Fibroblast of skin of scalp (primary cell): ENCODE measurements at places on chromosomes 3 and 15.

GRCh38 chr3:64122476-64122875 is 99.2 kb upstream of the PSMD6 start:
- no peak for DNase-seq

GRCh38 chr3:16130066-16130465 is 44.4 kb upstream of the GALNT15 start:
- DNase-seq = peak; percentile 98

DNA sequence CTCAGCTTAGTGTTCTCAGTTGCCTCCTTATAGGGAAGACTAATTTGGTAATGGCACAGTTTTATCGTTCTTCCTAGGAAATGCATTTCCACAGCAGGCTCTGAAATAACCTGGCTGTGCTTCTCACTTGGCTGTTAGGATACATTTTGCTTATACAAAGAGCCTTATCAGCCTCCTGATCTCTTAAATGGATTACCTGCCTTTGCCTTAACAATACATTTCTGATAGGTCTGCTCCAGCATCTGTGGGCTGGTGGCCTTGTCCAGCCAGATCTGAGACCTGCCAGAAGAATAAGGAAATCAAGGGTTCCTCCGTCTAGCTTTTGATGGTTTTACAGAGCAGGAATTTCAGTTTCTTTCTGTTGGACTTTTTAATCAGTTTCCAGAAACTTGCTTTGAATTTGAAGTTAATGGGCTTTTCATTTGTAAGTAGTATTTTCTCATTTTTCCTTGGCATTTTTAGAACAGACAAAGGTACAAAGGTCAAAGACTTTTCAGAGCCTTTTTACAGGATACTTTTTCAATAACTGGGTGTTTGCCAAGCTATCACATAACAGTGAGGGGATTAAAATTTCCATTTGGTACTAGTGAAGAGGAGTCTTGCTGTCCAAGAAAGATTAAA is 116.3 kb downstream of the AKAP13 start:
- no peak for DNase-seq

GRCh38 chr15:82995938-82996337 is 9.9 kb downstream of the RAMAC start:
- DNase-seq = no peak

DNA sequence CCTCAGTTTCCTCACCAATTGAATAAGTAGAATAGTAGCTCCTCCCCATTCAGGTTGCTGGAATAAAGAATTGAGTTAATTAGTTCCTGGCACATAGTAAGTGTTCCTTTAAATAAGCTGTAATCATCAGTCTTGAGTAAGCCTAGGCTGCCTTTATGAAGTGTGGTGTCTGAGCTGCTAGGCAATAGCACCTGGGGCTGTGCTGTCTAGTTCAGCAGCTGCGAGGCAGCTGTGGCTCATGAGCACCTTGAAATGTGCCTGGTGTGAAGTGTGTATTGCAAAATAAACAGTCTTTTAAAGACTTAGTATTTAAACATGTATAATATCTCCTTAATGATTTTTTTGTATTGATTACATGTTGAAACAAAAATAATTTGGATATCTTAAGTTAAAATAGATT is 77.6 kb downstream of the TOP2B start:
- no peak for DNase-seq

DNA sequence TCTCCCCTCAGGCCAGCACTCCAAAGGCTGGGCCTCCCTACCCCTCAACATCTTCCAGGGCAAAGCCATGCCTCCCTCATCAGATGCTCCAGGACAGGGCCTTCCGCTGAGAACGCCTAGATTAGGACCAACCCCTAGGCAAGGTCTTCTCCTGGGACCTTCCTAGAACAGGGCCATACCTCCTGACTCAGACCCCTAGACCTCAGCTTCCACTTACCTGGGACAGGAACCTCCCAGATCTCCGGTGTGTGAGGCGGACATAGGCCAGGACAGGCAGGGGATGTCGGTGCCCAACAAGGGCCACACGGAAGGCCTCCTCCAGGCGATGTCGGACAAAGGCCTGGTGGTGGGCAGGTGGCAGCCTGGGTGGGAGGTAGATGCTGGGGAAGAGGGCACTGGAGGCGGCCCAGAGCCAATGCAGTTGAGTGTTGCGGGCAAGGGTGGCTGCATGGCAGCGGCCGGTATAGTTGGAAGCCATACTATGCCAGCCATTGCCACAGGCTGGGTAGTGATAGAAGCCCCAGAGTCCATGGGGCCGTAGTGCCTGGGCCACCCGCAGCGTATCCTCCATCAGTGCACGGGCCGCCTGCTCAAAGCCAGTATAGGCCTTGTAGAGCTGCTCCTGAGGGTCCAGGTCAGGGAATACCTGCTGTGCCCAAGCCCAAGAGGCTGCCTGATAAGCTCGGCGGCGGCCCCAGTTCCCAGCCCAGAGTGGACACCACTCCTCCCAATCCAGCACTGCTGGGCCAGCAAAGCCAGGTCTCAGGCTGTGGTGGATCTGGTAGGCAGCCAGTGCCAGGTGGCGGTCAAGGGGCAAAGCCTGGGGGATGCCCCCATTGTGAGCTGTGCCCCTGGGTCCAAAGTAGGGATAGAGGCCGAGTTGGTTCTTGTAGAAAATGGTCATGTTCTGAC is 2.5 kb upstream of the IFRD2 start:
- DNase-seq = no peak

DNA sequence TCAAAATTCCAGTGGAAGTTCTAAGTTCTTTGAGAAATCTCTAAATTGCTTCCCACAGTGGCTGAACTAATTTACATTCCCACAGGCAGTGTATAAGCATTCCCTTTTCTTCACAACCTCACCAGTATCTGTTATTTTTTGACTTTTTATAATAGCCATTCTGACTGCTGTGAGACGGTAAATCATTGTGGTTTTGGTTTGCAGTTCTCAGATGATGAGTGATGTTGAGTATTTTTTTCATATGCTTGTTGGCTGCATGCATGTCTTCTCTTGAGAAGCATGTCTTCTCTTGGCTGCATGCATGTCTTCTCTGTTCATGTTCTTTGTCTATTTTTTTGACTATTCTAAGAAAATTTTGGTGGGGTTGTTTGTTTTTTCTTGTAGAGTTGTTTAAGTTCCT is 499.6 kb upstream of the CCDC54 start:
- DNase-seq = peak; percentile 72

- DNase-seq = no peak
These were observed 390.7 kb upstream of the RGMA start for GRCh38 chr15:93479715-93480114.

DNA sequence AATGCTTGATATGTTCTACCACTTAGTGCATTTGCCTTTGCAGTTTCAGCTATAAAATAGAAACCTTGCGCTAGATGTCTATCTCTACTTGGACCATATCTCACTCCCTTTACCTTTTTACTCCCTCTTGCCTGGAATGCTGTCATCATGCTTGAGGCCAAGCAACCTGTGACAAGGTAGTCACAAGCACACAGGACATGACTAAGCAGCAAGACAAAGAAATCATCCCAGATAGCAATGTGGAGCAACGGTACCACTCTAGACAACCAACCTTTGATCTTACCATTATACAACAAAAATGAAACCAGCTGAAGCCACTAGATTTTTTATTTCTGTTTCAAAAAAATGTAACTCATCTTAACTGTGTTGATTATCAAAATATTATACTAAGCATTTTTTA is 50.5 kb upstream of the SPSB4 start:
- DNase-seq = no peak

- no peak for DNase-seq
These were observed 90.7 kb downstream of the HHLA2 start for GRCh38 chr3:108387063-108387462.

DNA sequence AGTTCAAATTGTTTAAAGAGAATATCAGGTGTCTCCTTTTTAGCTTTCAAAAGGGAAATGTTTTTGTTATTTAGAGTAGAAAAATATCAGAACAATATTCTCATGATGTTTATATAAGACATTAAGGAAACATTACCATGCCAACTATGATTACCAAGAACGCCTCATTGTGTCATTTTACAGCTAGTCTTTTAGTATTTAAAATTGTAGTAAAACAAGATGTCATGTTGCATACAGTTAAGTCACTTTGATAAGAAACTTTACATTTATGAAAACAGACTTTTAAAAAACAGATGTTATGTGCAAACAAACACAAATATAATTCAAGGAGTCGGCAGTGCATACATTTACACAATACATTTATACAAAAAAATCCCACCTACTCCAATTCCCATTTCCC is 4.4 kb downstream of the PLSCR4 start:
- DNase-seq = no peak

GRCh38 chr3:67580430-67581000 is 73.9 kb downstream of the SUCLG2 start:
- DNase-seq = no peak

- peak; percentile 55 for DNase-seq
These were observed 33.2 kb downstream of the ARNT2 start for GRCh38 chr15:80437334-80437891.

DNA sequence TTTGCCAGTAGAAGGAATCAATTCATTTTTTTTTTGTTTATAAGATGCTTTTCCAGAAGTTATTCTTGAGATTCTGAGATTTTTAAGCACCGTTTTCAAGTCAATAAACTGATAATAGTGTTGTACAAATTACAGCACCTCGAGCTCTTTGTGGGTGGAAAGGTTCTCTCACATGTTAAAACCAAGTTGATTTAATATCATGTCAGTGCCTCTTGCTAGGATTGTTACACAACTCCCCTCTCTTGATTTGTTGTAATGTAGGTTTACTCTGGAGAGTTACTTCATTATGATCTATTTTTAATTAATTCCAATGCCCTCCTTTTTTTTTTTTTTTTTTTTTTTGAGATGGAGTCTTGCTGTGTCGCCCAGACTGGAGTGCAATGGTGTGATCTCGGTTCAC is 25.8 kb upstream of the UBXN7 start:
- DNase-seq = no peak

DNA sequence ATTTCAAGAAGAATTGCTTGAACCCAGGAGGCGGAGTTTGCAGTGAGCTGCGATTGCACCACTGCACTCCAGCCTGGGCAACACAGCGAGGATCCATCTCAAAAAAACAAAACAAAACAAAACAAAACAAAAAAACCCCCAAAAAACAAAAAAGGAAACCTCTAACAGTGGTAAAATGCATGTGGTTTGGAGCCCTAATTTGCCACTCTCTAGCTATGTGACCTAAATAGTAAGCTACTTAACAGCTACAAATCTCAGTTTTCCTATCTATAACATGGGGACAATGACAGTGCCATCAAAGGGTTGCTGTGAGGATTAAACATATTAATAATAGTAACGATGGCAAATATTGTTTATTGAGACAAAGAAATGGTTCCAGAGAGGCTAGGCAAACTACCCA is 119.4 kb upstream of the LMOD3 start:
- DNase-seq = no peak

GRCh38 chr3:31999907-32000439 is 18.4 kb downstream of the ZNF860 start:
- no peak for DNase-seq

DNA sequence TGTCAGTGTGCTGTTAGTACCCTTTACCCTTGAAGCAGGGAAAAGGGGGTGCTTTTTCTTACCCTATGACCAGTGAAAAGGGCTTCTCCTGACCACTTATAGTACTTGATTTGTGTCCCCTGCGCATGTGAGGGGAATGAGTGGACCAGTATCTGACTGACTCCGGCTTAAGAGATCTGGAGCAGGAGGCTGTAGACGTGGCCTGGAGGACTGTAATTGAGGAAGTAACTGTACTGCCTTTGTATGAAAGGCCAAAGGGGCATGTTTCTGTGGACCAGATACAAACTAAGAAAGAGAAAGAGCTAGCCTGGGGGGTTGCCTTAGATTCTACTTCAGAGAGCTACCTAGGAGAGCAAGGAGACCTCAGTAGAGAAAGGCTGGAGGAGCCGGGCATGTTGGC is 89.9 kb upstream of the TBL1XR1 start:
- no peak for DNase-seq

DNA sequence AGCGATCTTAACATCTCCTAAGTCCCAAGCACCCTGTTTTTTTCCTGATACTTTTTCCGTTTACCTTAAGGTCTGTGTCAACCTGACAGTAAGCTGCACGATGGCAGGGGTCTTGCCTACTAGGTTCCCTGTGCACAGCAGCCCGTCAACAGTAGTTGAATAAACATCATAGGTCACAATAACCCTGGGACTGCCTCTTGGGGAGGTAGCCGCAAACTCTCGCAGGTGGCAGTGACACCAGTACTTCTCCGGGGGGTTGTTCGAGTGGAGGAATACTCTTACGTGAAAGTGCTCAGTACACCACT is 365 bp upstream of the PDCD6IP start:
- DNase-seq = no peak

GRCh38 chr3:172542999-172543398 is 19.8 kb upstream of the TNFSF10 start:
- DNase-seq = no peak

DNA sequence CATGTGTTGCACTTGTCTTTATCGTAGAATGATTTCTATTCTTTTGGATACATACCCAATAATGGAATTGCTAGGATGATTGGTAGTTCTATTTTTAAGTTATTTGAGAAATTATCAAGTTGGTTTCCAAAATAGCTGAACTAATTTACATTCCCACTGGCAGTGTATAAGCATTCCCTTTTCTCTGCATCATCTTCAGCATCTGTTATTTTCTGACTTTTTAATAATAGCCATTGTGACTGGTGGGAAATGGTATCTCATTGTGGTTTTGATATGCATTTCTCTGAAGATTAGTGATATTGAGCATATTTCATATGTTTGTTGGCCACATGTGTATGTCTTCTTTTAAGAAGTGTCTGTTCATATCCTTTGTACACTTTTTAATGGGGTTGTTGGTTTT is 81.7 kb upstream of the NUDT16 start:
- DNase-seq = peak; percentile 17

GRCh38 chr3:151107701-151108100 is 22.2 kb downstream of the MED12L start:
- DNase-seq = peak; percentile 14
